ENCODE measurements at places on chromosomes 6 and 20. TPM values are rescaled to one million over a fixed set of nuclear protein-coding genes. Genes with fewer than 3 reads are reported as not detected.

DNA sequence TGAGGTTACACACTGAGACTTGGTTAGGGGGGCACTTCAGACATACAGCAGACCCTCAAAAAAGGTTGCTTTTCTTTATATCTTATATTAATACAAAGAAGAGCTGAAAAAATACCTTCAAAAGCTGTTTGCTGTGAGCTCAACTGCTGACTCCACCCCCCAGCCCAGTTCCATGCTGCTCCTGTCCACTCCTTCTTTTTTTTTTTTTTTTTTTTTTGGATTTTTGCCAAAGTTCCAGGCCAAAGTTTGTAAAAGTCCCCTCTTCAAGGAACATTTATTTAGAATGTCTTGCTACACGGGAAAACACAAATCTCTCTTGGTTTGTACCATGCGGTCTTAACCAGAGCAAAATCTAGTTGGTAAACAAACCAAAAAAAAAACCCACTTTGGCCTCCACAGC is 85.3 kb upstream of the AKAP12 start:
- ATAC-seq = no peak

- no peak for ATAC-seq
Observed at GRCh38 chr6:47152666-47153403, 110.7 kb upstream of the ADGRF1 start.

DNA sequence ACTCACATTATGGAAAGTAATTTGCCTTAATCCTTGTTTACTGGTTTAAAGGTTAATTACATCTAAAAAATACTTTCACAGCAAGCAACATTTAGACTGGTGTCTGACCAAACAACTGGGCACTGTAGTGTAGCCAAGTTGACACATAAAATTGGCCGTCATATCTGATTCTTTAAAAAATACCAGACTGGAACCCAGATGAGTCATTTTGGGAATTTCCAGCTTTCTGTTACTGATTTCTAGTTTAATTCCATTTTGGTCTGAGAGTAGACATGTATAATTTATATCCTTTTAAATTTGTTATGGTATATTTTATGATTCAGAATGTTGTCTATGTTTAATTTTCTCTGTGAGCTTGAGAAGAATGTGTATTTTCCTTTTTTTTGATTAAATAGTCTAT is 44.1 kb downstream of the SCP2D1 start:
- ATAC-seq = no peak

- ATAC-seq = no peak
Observed at GRCh38 chr6:69841862-69842261, 24.5 kb upstream of the COL19A1 start.

DNA sequence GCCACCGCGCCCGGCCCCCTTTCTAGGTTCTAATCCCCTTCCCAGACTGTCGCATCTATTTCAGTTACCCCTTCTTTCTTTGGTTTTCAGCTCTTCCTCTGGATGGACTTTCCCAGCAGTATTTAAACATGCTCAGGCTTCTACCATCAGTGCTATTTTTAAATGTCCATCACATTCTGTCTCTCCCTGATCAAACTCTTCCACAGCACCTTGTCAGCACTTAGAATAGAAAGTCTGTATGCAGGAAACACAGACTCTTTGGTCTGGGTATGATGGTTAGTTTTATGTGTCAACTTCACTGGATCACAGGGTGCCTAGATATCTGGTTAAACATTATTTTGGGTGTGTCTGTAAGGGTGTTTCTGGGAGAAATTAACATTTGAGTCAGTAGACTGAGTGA is 297.8 kb upstream of the ECI2 start:
- no peak for ATAC-seq

SEL1L2 gene
- not detected for total RNA-seq

SYNDIG1 gene
- not detected for total RNA-seq

STK35 gene
- total RNA-seq = 25.9 TPM

All from activated T-helper 17 cell treated with anti-CD3 and anti-CD28 coated beads, Interleukin-2, amount 50 U/mL, for 72 hours (primary cell).